T-helper 17 cell (primary cell): ENCODE measurements at places on chromosomes 13 and 19.

GRCh38 chr19:13610039-13610691 lies 103.9 kb upstream of the CACNA1A start:
- no peak for DNase-seq

- no peak for DNase-seq
Measured at GRCh38 chr19:4647676-4648644, 8.6 kb downstream of the TNFAIP8L1 start.

GRCh38 chr19:44574186-44574950 lies 39.0 kb upstream of the IGSF23 start:
- DNase-seq = no peak

GRCh38 chr19:35822579-35822978 lies 9.9 kb upstream of the PRODH2 start:
- DNase-seq = no peak

DNA sequence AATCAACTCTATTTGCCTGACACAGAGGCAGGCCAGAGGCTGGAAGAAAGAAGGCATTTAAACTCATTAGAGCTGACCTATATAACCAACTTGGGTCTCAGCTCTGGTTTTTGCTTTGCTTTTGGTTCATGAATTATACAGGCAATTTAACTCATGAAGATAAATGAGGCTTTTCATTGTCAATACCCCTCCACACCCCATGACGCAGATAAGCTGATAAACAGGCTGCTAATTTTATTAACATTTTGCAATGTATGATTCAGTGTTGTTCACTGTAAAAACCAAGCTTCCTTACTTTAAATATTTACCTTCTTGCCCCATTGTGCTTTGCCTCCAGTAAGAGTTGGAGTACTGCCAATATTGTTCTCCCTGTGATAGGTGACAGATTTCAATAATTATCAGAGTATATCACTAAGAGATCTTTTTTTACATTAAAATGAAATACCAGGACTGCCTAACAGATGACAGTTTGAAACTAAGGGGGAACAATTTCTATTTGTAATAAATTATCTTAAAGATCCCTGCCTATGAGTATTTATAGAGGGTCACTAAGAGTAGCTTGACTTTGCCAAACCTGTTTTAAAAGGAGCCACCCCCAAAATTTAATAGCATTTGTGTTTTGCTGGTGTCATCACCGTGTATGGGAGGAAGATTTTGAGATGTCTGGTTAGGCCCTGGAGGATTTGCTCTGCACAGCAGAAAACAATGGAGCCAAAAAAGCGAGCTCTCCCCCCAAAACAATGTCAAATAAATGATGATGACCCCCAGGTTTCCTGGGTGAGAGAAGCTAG lies 472.7 kb upstream of the NBEA start:
- DNase-seq = no peak

GRCh38 chr13:99382428-99383133 lies 75.4 kb upstream of the GPR183 start:
- no peak for DNase-seq

- DNase-seq = no peak
Measured at GRCh38 chr13:111323549-111323948, 3.1 kb downstream of the TEX29 start.

- DNase-seq = no peak
Measured at GRCh38 chr13:47908197-47908902, 92.7 kb downstream of the SUCLA2 start.

GRCh38 chr19:12155324-12155860 lies 1.1 kb downstream of the ZNF625 start:
- no peak for DNase-seq

DNA sequence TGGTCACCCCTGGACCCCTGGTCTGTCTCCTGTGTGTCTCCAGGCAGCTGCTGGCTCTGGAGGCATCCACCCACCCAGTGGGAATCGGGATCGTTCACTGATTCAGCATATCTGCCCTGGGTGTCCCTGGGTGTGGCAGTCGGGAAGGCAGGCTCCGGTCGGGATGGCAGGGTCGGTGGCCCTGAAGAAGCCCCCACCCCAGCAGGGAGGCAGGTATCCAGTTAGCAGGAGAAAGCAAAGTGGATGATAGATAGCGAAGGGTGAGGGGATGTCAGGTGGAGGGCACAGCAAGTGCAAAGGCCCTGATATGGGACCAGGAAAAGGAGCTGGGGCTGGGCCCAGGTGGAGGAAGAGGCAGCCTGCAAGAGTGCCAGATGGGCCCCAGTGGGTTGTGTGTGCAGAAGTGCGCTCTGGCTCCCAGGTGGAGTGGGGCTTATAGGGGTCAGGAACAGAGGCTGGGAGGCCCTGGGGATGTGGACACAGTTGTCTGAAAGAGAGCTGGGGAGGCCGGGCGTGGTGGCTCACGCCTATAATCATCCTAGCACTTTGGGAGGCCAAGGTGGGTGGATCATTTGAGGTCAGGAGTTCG lies 2.3 kb downstream of the SSBP4 start:
- no peak for DNase-seq

DNA sequence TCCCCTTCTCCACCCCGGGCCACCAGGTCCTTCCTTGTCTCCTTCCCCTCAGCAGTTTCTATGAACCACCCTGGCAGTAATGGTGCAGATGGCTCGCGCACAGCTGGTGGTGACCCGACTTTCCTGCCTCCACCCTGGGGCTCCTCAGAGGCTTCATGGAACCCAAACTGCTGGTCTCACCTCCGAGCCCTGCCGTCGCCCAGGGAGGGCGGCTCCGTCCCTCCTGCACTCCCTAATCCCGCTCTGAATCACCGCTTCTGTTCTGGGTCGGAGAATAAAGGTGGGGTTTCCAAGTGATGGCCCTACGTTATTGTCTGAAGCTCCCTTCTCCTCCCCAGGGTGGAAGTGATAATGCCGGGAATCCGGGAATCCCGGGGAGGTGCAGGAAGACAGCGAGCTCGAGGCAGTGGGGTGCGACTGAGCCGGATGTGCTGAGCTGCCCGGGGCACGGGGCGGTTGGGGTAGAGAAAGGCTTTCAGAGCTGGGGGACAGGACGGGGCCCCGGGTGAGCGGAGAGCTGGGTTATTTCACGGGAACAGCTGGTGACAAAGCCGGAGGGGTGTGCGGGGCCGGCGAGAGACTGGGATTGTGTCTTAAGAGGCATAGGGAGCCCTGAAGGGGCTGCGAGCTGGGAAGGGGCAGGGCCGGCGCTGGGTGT lies 711 bp downstream of the FUT2 start:
- no peak for DNase-seq

GRCh38 chr13:109055850-109056249 lies 426.4 kb downstream of the MYO16 start:
- DNase-seq = no peak

GRCh38 chr19:12596485-12596884 lies 14.1 kb downstream of the ZNF490 start:
- no peak for DNase-seq

GRCh38 chr13:113295776-113296175 lies 1.3 kb upstream of the LAMP1 start:
- no peak for DNase-seq

GRCh38 chr13:43008596-43008995 lies 14.8 kb upstream of the DNAJC15 start:
- no peak for DNase-seq

DNA sequence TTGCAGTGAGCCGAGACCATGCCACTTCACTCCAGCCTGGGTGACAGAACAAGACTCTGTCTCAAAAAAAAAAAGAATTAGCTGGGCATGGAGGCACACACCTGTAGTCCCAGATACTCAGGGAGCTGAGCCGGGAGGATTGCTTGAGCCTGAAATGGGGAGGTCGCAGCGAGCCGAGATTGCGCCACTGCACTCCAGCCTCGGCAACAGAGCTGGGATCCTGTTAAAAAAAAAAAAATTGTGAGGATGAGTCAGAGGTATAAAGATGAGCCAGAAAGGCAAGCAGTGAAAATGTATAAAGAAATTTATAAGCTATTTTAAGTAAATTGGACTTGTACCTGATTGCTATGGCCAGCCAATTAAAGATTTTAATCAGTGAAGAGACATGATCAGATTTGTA lies 21.1 kb downstream of the KBTBD6 start:
- DNase-seq = no peak

GRCh38 chr13:110641055-110642015 lies 26.0 kb downstream of the NAXD start:
- DNase-seq = no peak

DNA sequence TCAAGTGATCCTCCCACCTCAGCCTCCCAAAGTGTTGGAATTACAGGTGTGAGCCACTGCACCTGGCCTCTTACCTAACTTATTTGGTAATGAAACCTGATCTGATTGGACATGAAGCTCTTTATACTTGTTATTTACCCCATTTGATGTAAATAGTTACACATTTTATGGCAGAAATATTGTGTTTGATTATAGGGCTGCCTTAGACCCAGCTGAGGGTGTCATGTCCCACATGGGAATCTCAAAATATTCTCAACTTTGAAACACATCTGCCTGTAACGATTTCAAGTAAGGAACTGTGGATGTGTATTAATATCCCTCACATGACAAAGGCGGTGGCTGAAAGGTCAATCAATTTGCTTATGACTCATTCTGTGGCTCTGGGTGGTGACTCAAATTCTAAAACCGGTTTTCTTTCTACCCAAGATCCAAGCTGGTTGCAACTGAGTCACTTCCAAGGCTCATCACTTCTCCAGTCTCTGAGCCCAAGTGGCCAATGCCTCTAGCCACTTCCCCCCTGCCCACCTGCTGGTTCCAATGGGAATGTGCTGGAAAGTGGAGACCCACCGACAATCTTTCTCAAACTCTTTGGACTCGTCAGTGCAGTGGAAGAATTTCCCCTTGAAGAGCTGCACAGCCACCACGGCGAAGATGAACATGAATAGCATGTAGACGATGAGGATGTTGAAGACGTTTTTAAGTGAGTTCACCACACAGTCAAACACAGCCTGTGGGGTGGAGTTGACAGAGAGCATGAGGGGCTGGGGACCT lies 110.9 kb downstream of the IER2 start:
- DNase-seq = no peak

DNA sequence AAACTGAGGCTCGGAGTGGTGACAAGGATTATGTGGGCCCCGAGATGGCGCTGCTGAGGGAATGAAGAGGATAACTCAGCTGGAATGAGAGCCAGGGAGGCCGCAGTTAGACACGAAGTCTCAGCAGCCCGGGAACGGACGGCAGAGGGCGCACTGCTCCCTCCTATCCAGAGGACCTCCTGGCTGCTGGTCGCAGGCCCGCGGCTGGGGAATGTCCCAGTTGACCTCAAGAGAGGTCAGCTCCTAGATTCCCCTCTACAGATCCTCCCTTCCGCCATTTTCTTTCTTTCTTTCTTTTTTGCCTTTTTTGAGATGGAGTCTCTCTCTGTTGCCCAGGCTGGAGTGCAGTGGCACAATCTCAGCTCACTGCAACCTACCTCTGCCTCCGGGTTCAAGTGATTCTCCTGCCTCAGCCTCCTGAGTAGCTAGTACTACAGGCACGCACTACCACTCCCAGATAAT lies 24.1 kb upstream of the ASPDH start:
- peak; percentile 29 for DNase-seq

GRCh38 chr19:34493038-34493648 lies 11.6 kb downstream of the WTIP start:
- no peak for DNase-seq

DNA sequence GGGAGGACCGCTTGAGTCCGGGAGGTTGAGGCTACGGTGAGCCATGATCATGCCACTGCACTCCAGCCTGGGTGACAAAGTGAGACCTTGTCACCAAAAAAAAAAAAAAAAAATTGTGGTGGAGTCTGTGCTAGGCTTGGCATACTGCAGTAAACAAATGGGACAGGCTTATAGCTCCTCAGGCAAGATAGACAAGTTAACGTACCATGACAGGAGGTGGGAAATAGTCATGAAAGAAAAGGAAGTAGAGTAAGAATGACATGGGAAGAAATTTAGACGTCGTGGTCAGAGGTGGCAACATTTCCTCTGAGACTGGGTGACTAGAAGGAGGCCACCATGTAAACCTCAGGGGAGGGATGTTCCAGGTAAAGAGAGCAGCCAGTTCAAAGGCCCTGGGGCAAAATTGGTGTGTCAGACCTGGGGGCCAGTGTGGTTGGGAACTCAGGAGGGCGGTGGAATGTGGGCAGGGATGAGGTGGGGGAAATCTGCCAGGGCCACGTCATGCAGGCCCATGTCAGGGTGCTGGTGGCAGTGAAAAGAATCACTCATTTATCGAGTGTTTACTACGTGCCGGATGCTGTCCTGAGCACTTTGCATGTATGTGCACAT lies 5.6 kb downstream of the SNRPA start:
- DNase-seq = no peak

GRCh38 chr13:25084096-25084495 lies 11.8 kb upstream of the PABPC3 start:
- no peak for DNase-seq

DNA sequence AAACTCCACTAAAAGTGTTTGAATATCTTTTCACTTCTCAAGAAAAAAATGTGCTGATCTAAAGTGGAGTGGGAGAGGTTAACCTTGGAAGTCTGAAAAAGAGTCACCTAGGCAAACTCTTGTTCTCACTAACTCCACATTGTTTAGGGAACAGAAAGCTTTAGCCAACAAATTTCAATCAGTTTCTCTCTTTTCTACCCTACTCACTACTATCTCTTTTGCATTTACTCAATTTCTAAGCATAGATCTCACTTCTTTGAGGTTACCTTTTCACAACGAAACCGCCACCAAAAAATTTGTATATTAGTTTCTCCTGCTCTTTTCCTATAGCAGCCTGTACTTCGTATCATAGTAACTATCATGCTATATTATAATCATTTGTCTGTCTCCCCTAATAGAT lies 6.3 kb downstream of the NHLRC3 start:
- DNase-seq = no peak

- DNase-seq = no peak
Measured at GRCh38 chr19:52703917-52704316, 30.9 kb downstream of the ZNF611 start.

GRCh38 chr19:15448044-15448777 lies 1.5 kb downstream of the WIZ start:
- DNase-seq = no peak

- no peak for DNase-seq
Measured at GRCh38 chr13:36353001-36353400, 6.8 kb upstream of the SPART start.

DNA sequence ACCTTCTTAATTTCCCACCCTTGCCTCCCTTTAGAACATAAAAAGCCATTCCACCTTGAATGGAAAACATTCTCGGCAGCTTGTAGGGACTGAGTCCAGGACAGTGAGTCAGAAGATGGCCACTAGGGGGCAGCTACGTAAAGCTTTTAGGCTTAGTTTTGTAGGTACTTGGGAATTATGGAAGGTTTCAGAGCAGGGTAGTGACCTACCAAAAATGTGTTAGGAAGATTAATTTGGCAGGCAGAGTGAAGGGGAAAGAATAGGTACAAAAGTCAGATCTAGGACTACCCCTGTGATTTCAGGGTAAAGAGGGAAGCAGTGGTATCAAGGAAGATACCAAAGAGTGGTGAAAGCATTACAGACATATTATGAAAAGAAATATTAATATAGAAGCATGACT lies 198.4 kb downstream of the NDFIP2 start:
- DNase-seq = no peak

- no peak for DNase-seq
Measured at GRCh38 chr19:51431124-51431523, 13.7 kb upstream of the SIGLEC10 start.
